ENCODE measurements at places on chromosomes 2 and 18. TPM values are rescaled to one million over a fixed set of nuclear protein-coding genes. Genes with fewer than 3 reads are reported as not detected.

- no peaks in the 10 kb centered on the region for H3K4me1 ChIP-seq
- DNase-seq, result no peak
- H3K27me3 ChIP-seq, result no peaks in the 10 kb centered on the region
- H3K4me3 ChIP-seq, result no peak overlapping the region
- H3K27ac ChIP-seq, result no peak overlapping the region
- no peaks in the 10 kb centered on the region for H3K36me3 ChIP-seq
These were observed 10.9 kb upstream of the PEX13 start for GRCh38 chr2:61006486-61007105.

- H3K36me3 ChIP-seq, result no peaks in the 10 kb centered on the region
- H3K27me3 ChIP-seq, result no peaks in the 10 kb centered on the region
- DNase-seq, result no peak
- H3K4me3 ChIP-seq, result no peak overlapping the region
- no peak overlapping the region for H3K27ac ChIP-seq
- H3K4me1 ChIP-seq, result peaks cover 2% of the 10 kb centered on the region
These were observed 16.5 kb upstream of the CNDP2 start for GRCh38 chr18:74479486-74480148.

GRCh38 chr2:172970660-172971059 lies 105.0 kb upstream of the MAP3K20 start:
- no peaks in the 10 kb centered on the region for H3K27me3 ChIP-seq
- no peak overlapping the region for H3K4me3 ChIP-seq
- no peak for DNase-seq
- no peaks in the 10 kb centered on the region for H3K36me3 ChIP-seq

DNA sequence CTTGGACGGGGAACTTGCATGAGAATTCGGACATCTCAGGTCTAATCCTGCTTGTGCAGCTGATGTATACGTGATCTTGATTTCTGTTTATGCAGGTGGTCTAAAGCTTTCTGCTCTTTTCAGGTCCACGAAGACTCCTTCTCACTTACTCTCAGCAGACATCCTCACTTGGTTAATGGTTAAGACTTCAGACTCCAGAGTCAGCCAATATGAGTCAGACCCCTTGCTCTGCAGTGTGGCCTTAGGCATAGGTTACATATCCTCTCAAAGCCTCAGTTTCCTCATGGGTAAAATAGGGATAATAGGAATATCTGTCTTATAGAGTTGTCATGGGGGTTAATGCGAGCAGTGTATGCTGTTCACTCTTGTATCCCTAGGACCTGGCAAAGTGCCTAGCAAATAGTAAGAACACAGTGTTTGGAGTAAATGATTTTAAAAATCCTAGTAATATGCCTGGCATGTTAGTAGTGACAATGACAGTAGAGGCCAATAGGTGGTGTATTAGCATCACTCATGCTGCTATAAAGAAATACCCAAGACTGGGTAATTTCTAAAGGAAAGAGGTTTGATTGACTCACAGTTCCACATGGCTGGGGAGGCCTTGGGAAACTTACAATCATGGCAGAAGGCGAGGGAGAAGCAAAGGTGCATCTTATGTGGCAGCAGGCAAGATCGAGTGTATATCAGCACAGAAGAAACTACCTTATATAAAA lies 42.3 kb downstream of the XRCC5 start:
- H3K27me3 ChIP-seq, result no peaks in the 10 kb centered on the region
- H3K4me3 ChIP-seq, result no peak overlapping the region
- H3K4me1 ChIP-seq, result no peaks in the 10 kb centered on the region
- no peak overlapping the region for H3K27ac ChIP-seq
- DNase-seq, result no peak
- peaks cover 14% of the 10 kb centered on the region for H3K36me3 ChIP-seq

- H3K27me3 ChIP-seq, result no peaks in the 10 kb centered on the region
- no peaks in the 10 kb centered on the region for H3K36me3 ChIP-seq
- peaks cover 10% of the 10 kb centered on the region for H3K4me1 ChIP-seq
- peak overlapping the region; percentile 77 for H3K4me3 ChIP-seq
These were observed 1.0 kb downstream of the NAB1 start for GRCh38 chr2:190649798-190650390.

DNA sequence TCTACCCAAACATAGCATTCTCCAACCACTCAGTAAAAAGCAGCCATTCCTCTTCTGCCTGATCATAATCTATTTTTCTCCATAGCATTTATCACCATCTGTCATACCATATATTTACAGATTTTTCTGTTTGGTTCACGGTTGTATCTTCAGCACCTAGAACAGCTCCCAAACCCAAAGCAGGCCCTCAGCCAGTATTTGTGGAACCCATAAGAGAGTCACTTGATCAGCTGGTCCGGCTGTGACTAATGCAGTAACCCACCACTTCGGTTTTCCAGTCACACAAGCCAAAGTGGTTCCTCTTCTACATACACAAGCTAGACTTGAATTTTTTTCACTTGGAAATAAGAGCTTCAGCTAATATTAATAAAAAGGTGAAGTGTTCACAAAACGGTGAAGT lies 511.6 kb upstream of the CELF4 start:
- no peak for DNase-seq
- no peak overlapping the region for H3K27ac ChIP-seq
- no peaks in the 10 kb centered on the region for H3K27me3 ChIP-seq
- H3K36me3 ChIP-seq, result no peaks in the 10 kb centered on the region

GRCh38 chr2:196993617-196994016 lies 67.1 kb upstream of the PGAP1 start:
- no peak overlapping the region for H3K27ac ChIP-seq
- DNase-seq, result no peak
- peaks cover 13% of the 10 kb centered on the region for H3K4me1 ChIP-seq
- no peak overlapping the region for H3K4me3 ChIP-seq
- H3K36me3 ChIP-seq, result peaks cover 25% of the 10 kb centered on the region
- H3K27me3 ChIP-seq, result no peaks in the 10 kb centered on the region

GRCh38 chr2:174574657-174575056 lies 22.9 kb downstream of the WIPF1 start:
- no peak overlapping the region for H3K4me3 ChIP-seq
- no peak for DNase-seq
- H3K27me3 ChIP-seq, result no peaks in the 10 kb centered on the region
- peak overlapping the region; percentile 35 for H3K27ac ChIP-seq
- H3K4me1 ChIP-seq, result peaks cover 27% of the 10 kb centered on the region

- H3K4me1 ChIP-seq, result peaks cover 11% of the 10 kb centered on the region
- no peak overlapping the region for H3K27ac ChIP-seq
- no peaks in the 10 kb centered on the region for H3K27me3 ChIP-seq
- no peaks in the 10 kb centered on the region for H3K36me3 ChIP-seq
- no peak overlapping the region for H3K4me3 ChIP-seq
- no peak for DNase-seq
These were observed 249.8 kb downstream of the NBAS start for GRCh38 chr2:15311201-15311907.

DNA sequence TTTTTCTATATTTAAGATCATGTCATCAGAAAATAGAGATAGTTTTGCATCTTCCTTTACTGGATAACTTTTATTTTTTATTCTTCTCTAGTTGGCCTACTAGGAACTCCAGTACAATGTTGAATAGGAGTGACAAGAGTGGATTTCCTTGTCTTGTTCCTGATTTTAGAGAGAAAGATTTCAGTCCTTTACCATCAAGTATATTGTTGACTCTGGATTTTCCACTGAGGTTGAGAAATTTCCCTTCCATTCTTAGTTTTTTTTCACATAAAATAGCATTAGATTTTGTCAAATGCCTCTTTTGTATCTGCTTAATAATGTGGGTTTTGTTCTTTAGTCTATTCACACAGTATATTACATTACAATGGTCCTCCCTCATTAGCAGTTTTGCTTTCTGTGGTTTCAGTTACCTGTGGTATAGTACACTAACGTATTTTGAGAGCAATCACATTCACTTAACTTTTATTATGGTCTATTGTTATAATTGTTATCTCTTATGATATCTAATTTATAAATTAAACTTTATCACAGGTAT lies 105.5 kb downstream of the THADA start:
- no peak overlapping the region for H3K4me3 ChIP-seq
- H3K36me3 ChIP-seq, result peaks cover 2% of the 10 kb centered on the region
- no peaks in the 10 kb centered on the region for H3K27me3 ChIP-seq

DNA sequence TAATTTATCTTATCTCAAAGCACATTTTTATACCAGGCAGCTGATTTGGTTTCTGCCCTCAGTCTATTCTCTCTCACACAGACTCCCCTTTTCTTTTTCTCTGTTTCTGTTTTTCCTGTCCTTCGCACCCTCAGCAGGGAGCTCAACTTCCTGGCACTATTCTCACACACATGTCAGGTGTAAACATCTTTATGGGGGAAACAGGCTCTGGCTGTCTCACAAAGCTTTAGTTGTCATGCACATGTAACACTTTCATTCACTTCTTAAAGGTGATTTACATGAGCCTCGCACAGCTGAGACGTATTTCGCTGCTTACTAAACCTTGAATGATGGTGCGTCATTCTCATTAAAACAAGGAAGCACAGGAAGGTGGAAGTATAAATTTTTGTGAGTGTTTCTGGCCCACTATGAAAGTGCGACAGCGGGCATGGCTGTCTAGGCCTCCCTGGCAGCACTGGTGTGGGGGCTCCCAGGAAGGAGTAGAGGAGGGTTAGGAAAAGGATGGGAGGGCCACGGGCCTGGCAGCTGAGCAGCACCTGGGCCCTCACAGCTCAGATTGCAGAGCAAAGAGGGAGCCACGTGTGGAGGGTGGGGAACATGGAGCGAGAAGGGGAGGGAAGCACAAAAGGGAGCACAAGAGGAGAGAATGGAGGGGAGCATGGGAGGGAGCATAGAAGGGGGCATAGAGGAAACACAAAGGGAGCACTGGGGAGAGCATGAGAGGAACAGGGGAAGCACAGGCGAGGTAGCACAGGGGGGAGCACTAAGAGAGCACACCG lies 46.2 kb upstream of the SNTG2 start:
- no peaks in the 10 kb centered on the region for H3K4me1 ChIP-seq
- H3K27ac ChIP-seq, result no peak overlapping the region
- H3K27me3 ChIP-seq, result no peaks in the 10 kb centered on the region
- DNase-seq, result no peak
- H3K4me3 ChIP-seq, result no peak overlapping the region

GRCh38 chr2:109247340-109247739 lies 118.3 kb downstream of the SH3RF3 start:
- no peaks in the 10 kb centered on the region for H3K27me3 ChIP-seq
- no peak overlapping the region for H3K27ac ChIP-seq
- no peak overlapping the region for H3K4me3 ChIP-seq
- H3K4me1 ChIP-seq, result no peaks in the 10 kb centered on the region
- no peaks in the 10 kb centered on the region for H3K36me3 ChIP-seq

The NPPC gene
- not detected for total RNA-seq

The DYNC1I2 gene
- 21.5 TPM for total RNA-seq

The XPO1 gene
- 181 TPM for total RNA-seq

The LYG1 gene
- 3.0 TPM for total RNA-seq

The EIF2AK3 gene
- 23.9 TPM for total RNA-seq

The WDR54 gene
- 33.2 TPM for total RNA-seq

The CYS1 gene
- 0.76 TPM for total RNA-seq

The ROCK2 gene
- total RNA-seq, result 18.7 TPM

The CCBE1 gene
- not detected for total RNA-seq

The IL1B gene
- 0.17 TPM for total RNA-seq

The EGR4 gene
- not detected for total RNA-seq

The HMSD gene
- not detected for total RNA-seq

Measured in naive thymus-derived CD4-positive, alpha-beta T cell (primary cell).